ENCODE measurements at places on chromosomes 1 and 21.

DNA sequence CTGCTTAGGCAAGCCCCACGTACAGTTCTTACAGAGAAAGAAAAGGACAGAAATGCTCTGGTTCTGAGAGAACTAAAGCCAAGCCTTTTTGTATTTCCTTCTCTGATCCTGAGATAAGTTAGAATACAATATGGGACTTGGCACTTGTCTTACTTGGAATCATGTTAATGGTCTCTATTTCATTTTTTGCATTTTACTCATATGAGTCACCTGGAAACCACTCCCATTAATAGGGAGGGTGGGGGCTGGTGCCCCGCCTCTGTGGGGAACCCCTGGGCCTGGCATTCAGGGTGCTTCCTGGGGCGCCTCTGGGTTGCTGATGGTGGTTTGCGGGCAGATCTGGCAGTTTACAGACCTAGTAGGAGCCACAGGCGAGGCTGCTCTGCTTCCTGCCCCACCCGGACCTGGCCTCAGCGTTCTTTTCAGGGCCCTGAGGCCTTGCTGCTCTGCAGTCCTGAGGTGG lies 26.7 kb downstream of the TSPAN2 start:
- DNase-seq: peak; percentile 68

- no peak for DNase-seq
These were observed 4.5 kb downstream of the PODN start for GRCh38 chr1:53066488-53066887.

DNA sequence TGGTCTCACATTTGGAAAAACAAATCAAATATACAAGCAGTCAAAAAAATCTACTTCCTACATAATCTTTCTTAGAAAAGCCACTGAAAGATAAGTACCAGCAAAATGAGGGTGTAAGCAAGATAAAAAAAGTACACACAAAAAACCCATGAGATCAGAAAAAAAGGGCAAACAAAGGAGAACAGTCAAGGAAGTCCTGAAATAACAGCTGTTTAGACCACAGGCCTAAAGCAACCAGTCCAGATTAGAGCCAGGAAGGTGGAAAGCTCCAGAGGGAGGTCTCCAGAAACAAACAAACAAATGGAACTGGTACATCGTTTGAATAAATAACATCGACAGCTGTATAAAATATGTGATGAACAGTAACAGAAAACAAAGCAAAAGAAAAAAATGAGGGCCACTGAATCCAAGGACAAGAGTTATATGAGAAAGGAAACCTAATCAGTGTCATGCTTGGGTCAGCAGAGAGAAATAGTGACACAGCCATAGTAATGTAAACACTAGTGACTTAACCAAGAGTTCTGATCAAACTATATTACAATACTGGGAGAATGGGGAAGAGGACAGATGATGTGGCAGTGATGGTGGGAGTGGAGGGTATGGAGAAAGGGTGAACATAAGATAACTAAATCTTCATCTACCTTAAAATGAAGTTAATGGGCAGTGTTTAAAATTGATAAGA lies 67.5 kb downstream of the NVL start:
- no peak for DNase-seq

DNA sequence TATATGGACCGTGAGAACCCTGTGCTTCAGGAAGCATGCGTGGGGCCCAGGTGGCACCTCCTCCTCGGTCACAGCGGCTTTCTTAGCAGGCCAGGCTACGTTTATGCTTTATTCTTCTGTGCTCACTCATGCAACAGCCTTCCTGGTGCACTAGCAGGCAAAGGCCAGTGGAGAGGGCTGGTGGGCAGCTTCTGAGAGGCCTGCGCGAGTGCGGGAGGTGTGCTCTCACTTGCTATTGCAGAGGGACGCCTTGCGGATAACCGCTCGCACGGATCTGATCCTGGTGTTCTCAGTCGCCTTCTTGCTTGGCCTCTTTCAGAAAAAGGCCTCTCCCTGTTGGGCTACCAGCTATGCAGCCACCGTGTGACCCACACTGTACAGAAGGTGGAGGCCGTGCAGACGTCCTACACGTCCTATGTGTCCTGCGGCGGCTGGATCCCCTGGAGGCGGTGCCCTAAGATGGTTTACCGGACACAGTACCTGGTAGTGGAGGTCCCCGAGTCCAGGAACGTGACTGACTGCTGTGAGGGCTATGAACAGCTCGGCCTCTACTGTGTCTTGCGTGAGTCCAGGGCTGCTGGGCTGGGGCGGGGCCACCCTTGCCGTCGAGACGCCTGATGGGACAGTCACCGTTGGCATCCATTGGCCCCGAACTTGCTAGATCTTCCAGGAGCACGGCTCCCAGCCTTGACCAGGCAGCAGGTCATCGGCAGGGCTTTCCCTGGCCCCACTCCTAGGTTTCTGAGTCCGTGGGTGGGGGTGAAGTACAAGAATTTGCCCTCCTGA lies 4.8 kb downstream of the UMODL1 start:
- no peak for DNase-seq

DNA sequence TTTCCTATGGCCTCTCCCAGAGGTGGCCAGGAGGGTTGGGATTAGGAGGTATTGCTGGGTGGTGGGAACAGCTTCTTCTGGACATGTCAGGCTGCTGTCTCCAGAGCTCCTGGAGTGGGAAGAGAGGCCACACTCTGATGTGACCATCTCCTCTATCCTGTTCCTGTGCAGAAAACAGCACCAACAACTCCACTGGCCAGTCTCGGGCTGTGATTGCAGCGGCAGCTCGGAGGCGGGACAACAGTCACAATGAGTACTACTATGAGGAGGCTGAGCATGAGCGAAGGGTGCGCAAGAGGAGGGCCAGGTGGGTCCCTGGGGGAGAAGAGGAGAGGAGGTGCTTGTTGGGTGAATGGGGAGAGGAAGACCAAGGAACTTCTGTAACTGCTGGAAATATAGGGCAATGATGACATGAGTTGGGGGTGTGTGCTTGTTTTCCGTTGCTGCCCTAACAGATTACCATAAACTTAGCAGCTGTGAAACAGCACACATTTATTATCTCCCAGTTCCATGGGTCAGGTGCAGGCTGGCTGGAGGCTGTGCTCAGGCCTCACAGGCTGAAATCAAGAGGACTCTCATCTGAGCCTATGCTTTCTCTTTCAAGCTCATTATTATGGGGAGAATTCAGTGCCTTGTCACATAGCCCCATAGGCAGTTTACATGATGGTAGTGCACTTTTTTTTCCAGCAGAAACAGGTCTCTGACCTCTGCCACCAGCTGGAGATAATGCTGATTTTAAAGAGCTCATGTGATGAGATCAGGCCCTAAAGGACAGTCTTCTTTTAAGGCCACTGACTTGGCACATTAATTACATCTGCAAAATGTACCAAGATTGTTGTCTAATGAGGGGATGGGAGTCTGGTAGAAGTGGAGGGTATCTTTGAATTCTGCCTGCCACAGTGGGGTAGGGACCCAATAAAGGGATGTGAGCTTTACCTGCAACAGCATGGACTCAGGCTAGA lies 20.8 kb downstream of the VANGL2 start:
- DNase-seq: no peak

- DNase-seq: no peak
These were observed 34.1 kb downstream of the PTPRF start for GRCh38 chr1:43564551-43565348.

GRCh38 chr21:40517646-40518045 lies 329.3 kb downstream of the DSCAM start:
- DNase-seq: no peak

DNA sequence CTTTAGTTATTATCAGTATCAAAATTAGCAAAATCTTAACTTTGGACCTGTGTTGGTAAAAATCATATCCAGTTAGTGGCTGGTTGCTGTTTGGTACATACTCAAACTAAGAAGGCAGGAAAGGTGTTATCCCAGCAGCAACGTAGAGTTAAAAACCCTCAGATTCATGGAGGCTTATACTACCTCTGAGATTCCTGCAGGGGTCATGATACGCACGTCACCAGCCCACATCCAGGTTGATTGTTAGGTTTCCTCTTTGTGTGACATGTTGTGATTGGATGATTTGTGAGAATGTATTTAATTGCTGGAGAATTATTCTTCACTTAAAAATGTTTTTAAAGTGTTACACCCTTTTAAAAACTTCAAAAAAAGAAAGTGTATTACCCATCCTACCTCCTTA lies 423.3 kb upstream of the ADGRL2 start:
- no peak for DNase-seq

GRCh38 chr1:239011382-239011781 lies 375.0 kb upstream of the CHRM3 start:
- DNase-seq: no peak

DNA sequence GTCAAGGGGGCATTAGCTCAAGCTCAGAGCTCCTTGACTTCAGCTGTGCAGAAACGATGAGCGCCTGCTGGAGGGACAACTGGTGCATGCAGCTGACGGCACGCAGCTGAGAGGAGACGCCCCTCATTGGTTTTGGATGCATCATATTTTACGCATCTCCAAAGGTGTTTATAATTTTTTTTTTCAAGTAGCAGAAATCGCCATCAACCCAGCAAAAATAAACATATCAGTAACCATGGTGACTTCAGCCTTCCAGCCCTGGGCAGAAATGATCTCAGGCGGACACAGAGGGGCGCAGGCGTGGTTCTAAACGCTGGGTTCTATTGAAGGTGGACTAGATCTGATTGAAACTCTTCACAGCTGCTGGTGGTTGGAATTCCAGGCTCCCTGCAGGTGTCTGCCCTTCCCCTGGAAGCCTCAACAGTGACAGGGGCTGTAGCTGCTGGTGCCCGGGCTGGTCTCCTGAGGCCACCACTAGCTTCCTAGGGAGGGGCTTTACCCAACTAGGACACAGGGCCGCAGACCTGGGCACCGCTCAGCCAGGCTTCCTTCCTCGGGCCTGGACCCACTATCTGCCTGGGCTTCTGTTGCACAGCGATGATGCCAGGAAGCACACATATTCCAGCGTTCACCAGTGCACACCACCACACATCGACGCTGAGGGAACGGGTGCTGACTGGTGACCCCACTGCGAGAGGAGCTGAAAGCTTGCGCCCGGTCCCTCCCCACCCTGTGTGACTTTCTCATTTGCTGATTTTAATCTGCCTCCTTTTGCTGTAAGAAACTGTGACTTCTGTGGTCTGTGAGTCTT lies 63.7 kb upstream of the ABCG1 start:
- DNase-seq: no peak

GRCh38 chr1:6172549-6172948 lies 7.6 kb downstream of the CHD5 start:
- no peak for DNase-seq

GRCh38 chr1:197843401-197843800 lies 59.0 kb upstream of the C1orf53 start:
- no peak for DNase-seq

DNA sequence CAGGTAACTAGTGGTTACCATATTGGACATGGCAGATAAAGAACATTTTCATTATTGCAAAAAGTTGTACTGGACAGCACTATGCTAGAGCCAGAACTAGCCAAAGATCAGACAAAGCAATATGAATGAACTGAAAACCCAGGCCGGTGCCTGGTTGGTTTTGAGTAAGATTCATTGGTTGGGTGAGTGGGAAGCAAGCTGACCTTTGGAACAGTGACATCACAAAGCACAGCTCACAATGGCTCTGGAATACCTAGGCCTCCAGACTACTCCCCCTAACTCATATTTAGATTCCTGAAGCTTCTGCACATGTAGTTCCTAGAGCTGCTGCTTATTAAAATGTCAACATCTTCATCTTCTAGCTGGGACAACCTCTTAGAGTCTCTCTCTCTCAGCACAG lies at the start of gene TMCO2:
Gene TMCO2, plus strand, starts transcription at position 283 of the 400 bp plus-strand sequence. Its CDS starts 57 bp downstream, at position 340.
- DNase-seq: no peak

- no peak for DNase-seq
These were observed 6.5 kb downstream of the C1orf35 start for GRCh38 chr1:228096416-228097332.

GRCh38 chr21:44255511-44255981 lies 6.2 kb downstream of the DNMT3L start:
- no peak for DNase-seq

- no peak for DNase-seq
These were observed 16.3 kb upstream of the TENT5C start for GRCh38 chr1:117589544-117589943.

- DNase-seq: no peak
These were observed 26.3 kb downstream of the SYDE2 start for GRCh38 chr1:85174503-85174902.

DNA sequence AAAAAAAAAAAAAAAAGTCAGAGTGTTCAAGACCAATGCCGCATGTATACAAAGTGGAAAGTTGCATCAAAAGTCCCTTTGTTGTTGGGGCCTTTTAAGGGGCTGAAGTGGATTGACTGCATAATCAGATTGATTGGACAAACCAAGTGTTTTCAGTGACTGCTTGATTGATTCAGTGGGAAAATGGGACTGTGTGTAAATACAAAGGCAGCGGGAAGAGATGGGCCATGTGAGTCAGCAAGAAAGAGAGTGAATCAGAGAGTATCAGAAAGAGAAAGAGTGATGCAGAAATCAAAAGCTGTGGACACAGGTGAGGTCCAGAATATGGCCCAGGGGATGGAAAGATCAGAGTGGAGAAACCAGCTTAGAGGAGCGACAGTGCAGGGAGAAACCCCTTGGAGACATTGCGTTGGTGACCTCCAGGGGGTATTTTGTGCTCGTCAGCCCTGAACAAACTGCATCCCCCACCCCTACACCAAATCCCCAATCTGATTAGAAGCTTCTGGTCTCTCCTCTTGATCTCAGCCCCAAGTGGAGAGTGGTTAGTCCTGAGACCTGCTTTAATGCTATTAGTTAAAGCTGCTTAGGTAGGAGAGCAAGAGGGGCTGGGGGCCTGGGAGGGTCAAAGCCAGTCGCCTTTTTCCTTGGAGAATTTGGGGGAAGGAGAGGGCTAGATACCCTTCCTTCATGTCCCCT lies 5.1 kb upstream of the ETV3L start:
- no peak for DNase-seq

DNA sequence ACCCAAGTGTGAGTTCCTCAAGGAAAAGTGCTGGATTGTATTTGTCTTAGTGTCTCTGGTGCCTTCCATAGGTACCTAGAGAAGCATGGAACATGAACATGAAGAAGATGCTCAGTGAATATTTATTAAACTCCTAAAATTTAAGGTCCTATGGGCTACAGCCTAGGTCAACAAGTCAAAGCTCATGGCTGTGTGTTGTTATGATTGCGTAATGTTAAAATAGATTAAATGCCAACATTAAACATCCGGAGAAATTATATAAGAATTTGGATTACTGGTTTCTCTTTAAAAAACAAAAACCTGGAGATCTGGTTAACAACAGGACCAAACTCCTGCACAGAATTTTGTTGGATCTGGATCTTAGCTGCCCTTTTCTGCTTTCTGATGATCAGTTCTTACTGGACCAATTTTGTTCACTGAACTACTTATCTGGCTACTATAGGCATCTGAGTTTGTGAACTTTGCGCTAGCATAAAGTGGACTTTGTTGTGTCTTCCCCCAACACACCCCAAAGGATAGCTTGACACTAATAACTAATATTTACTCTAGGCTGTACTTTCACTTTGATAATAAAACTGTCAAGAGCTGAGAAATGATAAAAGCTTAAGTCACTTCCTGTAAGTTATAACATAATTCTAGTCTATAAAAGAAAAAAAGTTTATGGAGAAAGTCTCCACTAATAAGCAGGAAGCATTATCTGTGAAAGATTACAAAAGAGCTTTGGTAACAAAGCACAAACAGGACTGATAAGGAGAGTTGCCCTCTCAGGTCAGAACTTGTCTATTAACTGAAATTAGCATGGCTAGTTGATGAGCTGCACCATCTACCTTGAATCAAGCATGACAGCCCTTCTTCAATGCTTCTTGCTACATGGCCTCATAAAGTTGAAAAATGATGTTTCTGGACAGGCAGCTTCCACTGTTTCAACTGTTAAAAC lies 20.7 kb downstream of the F5 start:
- no peak for DNase-seq
